ENCODE measurements at places on chromosomes 3 and 15. TPM values are rescaled to one million over a fixed set of nuclear protein-coding genes. Genes with fewer than 3 reads are reported as not detected.
A peak's percentile ranks its signal among the peaks of the same experiment; 100 is the strongest.

The SETMAR gene
- 10.1 TPM for total RNA-seq

The HRG gene
- total RNA-seq: not detected

DNA sequence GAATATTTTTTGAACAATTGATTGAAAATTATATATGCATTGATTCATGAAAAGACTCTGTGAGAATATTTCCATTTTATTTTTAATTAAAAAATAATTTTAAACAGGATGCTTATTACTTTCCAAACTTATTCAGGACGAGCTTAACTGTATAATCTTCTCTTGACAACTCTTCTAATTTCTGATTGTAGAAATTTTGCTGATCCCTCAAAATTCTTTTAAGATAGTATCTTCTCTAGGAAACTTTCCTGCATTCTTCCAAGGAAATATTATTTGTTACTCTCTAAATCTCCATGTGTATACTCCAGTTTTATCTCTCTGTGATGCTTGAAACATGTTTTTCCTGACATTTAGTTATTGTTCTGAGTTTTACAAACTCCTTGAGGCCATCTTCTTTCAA lies 197.2 kb downstream of the BCHE start:
- DNase-seq: no peak

The NEK10 gene
- 1.9 TPM for total RNA-seq

The SEMA6D gene
- total RNA-seq: 1.5 TPM

GRCh38 chr3:140365872-140366697 lies 311.8 kb upstream of the TRIM42 start:
- no peak for DNase-seq

The SPATA12 gene
- total RNA-seq: 0.25 TPM

- no peak for DNase-seq
Observed at GRCh38 chr15:41799488-41799805, 25.2 kb downstream of the MAPKBP1 start.

The FBXO40 gene
- total RNA-seq: not detected

DNA sequence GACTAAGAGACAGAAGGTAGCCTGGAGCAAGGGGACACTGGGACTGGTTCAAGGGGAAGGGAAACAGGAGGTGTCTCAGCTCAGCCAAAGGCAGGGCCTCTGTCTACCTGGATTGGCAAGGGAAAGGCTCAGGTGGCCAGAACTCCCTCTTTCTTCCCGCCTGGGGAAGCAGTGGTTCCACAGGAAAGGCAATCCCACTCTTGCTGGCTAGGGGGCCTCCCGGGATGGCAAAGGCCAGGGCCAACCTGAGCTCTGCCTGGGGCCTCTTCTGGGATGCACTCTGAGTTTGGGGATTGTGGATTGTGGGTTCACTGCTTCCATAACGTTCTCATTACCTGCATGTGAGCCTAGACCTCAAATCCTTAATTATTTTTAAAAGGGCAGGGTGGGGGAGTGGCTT lies 13.0 kb upstream of the PARP6 start:
- no peak for DNase-seq

DNA sequence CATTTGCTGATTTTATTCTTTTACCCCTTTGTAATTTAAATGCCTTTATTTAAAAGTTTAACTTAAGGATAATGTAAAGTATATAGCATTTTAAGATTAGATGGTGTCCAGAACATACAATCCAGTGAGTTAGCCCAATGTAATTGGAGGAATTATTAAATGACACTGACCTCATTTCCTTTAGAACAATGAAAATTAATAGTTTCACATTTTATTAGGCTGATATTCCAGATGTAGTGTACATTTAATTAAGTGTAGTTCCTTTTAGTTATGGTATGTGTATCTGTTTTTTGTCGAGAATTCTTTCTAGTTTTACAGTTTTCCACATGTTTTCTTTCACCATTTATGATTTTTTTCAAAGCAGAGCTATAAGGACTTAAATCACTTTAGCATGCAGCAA lies 75.8 kb downstream of the RSRC1 start:
- DNase-seq: no peak

GRCh38 chr15:100018191-100018590 lies 285.0 kb upstream of the LYSMD4 start:
- no peak for DNase-seq

DNA sequence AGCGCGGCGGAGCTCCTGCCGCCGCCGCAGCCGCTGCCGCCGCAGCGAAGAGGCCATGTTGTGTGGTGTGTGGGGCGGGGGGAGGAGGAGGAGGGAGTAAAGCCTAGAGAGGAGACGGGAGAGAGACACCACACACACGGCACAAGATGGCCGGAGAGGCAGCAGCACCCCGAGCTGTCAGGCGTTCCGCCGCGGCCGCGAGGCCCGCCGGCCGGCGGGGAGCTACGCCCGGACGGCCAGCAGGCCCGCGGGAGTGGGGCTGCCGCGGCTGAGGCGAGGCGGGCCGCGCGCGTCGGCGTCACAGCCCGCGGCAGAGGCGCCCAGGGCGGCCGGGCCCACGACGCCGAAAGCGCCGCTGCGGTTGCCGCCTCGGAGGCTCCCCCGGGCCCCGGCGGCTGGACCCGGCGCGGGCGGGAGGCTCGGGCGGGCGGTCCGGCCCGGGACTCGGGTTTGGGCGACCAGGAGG lies 17.4 kb upstream of the CHD2 start:
- no peak for DNase-seq

- DNase-seq: no peak
Observed at GRCh38 chr3:10389995-10390394, 69.1 kb upstream of the SEC13 start.

The FANCD2 gene
- 11.3 TPM for total RNA-seq

The IQGAP1 gene
- total RNA-seq: 145 TPM

DNA sequence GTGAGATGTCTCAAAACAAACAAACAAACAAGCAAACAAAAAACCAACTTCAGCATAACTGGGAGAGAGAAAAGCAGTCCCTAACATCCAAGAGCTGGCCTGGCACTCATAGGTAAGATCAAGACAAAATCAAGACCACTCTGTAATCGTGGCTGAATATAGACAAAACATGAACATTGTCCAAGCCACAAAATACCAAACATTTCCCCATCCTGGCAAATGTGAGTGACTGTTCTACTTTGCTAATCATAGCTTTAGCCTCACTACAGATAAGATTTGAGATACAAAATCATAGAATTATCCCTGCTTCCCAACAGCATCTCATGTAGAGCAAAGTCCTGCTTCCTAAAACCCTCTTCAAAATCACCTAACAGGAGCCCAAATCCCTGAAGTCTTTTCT lies 116.7 kb upstream of the PRTG start:
- DNase-seq: no peak

- DNase-seq: no peak
Observed at GRCh38 chr3:64178419-64178818, 46.8 kb downstream of the PRICKLE2 start.

- DNase-seq: no peak
Observed at GRCh38 chr3:82132210-82133069, 371.0 kb upstream of the GBE1 start.

DNA sequence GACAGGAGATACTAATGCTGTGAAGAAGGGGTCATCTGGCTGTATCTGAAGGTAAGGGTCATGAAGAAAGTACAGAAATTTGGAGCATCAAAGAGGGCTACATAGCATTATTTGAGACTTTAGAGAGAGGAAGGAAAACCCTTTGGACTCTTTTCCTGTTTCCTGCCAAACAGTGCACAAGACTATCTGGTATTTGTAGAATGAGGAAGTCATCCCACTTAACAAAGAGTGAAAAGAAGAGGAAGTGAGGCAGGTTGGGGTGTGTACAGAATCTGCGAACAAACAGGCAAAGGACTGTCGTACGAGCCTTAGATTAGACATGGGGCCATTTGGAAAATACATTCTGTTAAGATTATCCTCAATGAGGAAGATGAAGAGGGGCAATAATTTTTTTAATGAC lies 546.8 kb upstream of the EPHA6 start:
- peak; percentile 26 for DNase-seq

DNA sequence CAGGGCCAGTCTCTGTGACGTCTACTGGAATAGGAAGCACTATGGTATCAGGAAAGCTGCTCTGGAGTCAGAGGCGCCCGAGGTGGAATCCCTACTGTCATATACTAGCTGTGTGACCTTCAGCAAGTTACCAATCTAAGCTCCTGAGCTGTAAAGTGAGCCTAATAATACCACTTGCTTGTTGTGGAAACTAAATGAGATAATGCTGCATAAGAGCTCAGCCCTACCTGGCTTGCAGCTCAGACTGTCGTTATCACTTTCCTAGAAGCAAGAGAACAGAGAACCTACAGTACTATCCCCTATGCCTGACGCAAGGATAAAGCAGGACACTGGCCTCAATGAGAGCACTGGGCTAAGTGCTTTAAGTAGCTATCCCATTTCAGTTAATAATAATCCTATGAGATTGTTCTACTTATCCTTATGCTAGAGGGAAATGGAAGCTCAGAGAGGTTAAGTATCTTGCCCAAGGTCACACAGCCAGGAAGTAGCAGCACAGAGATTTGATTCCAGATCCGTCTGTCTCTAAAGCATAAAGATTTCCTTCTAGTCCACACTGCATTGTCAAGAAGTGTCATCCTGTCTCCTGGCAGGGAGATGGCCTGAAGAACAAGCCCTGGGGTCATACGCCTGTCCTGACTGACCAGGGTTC lies 195.2 kb downstream of the TLE3 start:
- no peak for DNase-seq

The NLGN1 gene
- total RNA-seq: 0.51 TPM

GRCh38 chr3:101279162-101279561 lies 41.2 kb downstream of the IMPG2 start:
- DNase-seq: no peak

DNA sequence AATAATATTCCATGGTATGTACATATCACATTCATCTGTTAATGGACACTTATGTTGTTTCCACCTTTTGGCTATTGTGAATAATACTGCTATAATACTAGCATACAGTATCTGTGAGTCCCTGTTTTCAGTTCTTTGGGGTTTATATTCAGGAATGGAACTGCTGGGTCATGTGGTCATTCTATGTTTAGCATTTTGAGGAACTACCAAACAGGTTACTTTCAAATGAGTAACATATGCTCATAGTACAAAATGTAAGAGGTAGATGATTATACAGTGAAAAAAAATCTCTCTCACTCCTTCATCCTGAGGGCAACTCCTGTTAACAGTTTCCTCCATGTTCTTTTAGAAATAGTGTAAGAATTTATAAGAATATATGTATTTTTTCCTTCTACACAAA lies 162.2 kb downstream of the PLD1 start:
- DNase-seq: no peak
